ENCODE measurements at places on chromosomes 11 and 22.

- no peak for DNase-seq
These were observed 4.7 kb upstream of the NEAT1 start for GRCh38 chr11:65417702-65418430.

- DNase-seq = no peak
These were observed 83.1 kb downstream of the MN1 start for GRCh38 chr22:27718186-27719035.

GRCh38 chr11:129640671-129641070 is 175.0 kb upstream of the TMEM45B start:
- DNase-seq = no peak

DNA sequence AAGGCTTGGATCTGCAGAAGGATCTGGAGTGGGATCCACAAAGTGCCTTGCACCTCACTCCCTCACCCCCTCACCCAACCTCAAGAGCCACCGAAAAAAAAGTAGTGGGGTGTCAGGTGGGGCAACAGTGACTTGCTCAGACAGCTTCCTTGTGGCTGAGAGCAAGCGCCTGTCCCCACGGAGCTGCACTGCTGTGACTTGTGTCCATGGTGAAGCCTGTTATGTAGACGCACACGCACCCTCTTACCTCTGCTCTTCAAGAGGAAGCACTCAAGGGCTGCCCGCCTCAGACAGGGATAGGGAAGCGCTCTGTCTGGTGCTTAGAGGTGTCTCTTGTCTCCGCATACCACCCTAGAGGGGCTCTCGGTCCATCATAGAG is 1.2 kb downstream of the DRD2 start:
- DNase-seq = no peak

GRCh38 chr11:78395597-78395996 is 22.0 kb downstream of the GAB2 start:
- no peak for DNase-seq

GRCh38 chr22:42773167-42773566 is 52.5 kb upstream of the A4GALT start:
- no peak for DNase-seq

DNA sequence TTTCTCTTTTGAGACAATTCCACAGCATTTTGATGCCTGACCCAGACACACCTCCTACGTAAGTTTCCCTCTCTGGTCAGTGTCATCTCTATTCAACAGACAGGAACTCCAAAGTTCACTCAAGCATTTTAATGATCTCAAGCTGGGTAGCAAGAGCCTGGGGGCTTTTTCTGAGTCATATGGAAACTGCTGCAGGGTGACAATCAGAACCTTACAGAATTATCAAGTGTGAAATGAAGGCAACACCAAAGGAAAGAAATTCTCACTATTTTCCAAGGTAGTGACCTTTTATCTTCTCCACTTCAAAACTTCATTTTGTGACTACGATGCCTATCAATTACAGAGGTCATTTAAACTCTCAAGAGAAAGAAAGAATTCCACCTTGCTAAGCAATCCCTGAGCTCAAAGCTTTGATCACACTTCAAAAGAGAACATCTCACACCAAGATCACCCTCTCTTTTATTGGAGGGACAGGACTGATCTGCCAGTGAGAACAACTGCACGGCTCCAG is 229.0 kb upstream of the ZC3H12C start:
- DNase-seq = no peak

DNA sequence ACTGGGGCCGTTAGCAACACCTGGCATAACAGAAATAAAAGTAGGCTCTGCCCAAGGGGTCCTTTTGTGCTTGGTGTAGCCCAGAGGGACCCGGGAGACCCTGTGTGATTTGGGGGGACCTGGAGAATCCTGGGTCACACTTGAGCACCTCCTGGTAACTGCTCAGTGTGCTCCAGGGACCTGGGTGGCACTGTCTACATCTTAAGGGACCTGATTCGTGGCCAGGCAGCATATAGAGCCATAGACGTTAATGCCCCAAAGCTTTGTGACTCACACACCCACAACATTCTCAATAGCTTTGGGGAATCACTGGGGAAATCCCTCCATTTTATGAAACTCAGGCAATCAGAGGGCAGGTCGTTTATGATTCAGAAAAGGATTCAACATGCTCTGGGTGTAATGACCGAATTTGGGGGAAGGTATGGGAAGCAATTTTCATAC is 3.6 kb upstream of the IGF2 start:
- no peak for DNase-seq

DNA sequence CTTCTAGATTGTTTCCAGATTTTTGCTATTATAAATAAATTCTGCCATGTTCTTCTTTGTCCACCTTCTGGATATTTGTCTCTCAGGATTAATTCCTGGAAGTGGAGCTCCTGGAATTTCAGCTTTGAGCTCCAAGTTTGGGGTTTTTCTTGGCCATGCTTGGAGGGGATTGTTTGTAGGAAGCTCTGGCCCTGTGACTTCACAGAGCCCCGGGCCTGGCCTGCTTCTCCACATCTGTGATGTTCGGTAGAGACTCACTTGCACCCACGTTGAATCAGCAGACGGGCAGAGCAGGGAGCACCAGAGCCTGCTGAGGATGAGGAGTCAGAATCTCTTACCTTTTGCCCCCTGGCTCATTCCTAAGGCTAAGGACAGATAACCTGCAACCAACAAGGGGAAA is 35.7 kb downstream of the LRRC32 start:
- no peak for DNase-seq

DNA sequence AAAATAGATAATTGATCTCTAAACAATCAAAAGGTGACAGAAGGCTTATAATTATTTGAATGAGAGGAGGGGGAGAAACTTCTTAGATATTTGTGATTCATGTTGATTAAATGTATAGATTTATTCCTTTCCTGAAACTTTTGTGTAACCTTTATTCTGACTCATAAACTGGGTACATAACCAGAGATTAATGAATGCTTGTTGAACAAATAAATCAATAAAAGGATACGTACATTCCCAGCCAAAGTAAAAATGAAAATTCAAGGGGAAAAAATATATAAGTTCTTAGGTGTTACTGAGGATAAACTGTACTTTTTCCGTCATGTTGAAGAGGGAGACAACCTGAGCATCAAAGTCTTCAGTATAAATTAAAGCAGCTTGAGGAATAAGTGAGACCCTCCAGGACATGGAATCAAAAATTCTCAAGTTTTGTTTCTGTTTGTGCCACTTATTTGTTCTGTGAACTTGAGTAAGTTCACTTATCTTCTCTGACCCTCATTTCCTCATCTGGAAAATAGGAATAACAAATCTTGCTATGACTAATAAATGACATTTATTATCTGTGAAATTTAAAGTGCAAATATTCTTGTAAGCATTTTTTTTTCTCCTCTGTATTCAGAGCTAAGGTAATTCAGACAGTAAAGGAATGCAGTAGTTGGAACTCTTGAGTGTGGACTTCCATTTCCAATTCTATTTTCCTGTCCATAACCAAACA is 195.4 kb downstream of the METTL15 start:
- no peak for DNase-seq

- DNase-seq = no peak
These were observed 29.8 kb downstream of the NECTIN1 start for GRCh38 chr11:119699227-119699626.

GRCh38 chr11:27605422-27605821 is 94.8 kb downstream of the BDNF start:
- DNase-seq = no peak

GRCh38 chr11:87878373-87878825 is 296.8 kb downstream of the RAB38 start:
- no peak for DNase-seq

- no peak for DNase-seq
These were observed 32.9 kb upstream of the TECTA start for GRCh38 chr11:121067962-121068647.

DNA sequence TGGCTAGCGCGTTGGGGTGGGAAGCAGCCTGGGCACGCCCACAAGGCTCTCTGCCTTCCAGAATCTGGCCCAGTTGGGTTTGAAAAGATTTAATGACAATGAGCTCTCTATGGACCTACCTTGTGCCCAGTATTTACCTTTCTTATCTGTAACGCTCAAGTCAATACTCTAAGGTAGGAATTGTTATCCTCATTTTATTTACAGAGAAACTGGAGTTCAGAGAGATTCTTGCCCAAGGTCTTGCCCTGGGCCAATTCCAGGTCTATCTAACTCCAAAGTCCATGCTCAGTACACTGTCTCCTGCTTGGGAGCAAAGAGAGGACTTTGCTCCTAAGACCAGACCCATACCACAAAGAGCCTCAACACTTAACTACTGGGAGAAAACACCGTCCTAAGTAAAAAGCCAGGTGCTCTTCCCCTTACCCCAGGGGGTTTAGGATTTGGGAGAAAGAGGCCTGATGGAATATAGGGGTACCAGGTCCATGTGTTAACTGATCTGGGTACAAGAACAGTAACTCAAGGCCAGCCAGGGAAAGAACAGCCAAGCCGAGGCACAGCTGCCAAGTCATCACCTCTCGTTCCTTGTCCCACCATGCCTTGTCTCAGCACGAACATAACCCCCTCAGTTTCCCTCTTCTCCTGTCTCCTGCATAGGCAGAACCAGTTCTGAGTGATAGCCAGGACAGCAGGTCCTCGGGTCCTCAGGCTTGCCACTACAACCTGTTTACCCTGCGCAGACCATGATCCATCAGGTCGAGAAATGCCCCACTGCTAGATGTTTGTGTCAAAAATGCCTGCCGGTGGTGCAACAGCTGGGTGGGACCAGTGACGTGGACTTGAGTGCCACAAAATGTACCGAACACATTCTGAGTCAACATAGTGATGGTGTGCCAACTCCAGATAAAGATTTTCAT is 14.6 kb downstream of the APOA4 start:
- no peak for DNase-seq

DNA sequence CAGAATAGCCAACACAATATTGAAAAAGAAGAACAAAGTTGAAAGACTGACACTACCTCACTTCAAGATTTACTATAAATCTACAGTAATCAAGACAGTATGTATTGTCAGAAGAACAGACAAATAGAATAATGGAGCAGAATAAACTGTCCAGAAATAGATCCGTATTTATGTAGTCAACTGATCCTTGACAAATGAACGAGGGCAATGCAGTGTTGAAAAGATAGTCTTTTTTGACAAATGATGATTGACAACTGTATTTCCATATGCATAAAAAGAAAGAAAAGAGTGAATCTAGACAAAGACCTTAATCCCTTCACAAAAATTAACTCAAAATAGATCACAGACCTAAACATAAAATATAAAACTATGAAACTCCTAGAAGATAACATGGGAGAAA is 767.1 kb downstream of the KCNA4 start:
- no peak for DNase-seq

DNA sequence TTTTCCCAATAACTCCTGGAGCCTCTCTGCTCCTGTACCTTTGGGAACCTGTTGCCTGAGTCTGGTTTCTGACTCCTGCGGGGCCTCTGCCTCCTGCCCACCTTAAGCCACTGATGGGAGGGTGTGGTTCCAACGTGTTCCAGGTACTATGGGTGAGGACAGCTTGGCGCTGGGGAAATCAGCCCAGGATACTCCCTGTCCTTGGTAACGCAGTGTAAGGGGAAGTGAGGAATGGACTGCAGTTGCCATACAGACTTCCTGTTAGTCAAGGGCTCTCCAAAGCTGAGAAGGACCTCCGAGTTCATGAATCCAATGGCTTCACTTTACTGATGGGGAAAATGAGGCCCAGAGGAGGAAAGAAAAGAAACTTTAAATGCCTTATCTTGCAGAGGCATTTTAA is 1.2 kb upstream of the MARK2 start:
- no peak for DNase-seq

DNA sequence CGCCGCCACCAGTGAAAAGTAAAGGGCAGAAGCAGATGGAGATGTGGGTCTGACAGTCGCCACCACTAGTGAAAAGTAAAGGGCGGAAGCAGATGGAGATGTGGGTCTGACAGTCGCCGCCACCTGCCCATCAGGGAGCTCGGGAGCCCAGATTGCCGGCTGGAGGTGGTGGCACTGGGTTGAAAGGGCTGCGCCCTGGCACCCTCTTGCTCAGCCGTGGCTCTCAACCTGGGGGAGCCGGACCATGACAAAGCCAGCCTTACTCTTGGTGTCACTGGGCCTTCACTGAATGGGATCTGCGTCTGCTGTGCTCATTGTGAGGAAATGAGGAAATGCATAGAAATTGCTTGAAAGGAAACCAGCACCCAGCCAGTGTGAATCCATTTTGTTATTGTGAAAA is 36.3 kb downstream of the AP2A2 start:
- no peak for DNase-seq

- DNase-seq = no peak
These were observed 564.5 kb downstream of the DLG2 start for GRCh38 chr11:85062659-85063058.

- peak; percentile 27 for DNase-seq
These were observed 743 bp upstream of the CD3D start for GRCh38 chr11:118343248-118343647.
